ENCODE measurements at places on chromosomes 2 and 18.

GRCh38 chr2:3464401-3465005 lies 54.8 kb downstream of the ADI1 start:
- no peak for DNase-seq

- DNase-seq = no peak
These were observed 74.7 kb upstream of the PPM1B start for GRCh38 chr2:44093970-44094369.

- DNase-seq = peak; percentile 56
These were observed at the start of gene CYBRD1 for GRCh38 chr2:171522052-171522787. Gene CYBRD1, plus strand, starts transcription at chr2:171522474. Its CDS starts 72 bp downstream, at chr2:171522546.

GRCh38 chr18:48735080-48735676 lies 196.3 kb downstream of the CTIF start:
- DNase-seq = peak; percentile 28

- DNase-seq = peak; percentile 31
These were observed 190.8 kb downstream of the ARHGAP28 start for GRCh38 chr18:6920099-6920955.

DNA sequence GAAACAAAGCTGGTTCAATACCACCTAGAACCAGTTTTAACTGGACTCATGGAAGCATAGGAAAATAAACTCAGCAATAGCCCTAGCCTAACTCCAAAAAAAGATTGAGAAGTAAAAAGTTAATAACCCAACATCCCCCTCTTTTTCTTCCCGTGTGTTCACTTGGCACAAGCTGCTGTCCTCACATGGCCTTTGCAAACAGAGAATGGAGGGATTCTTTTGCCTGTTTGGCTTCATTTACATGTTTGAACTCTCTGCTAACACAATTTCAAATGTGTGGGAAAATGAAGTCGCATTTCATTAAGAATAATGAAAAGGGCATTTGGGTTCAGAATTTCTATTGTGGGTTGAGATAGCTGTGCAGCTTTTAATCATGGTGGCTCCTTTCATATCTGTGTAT lies 589.2 kb upstream of the LRRTM1 start:
- no peak for DNase-seq

DNA sequence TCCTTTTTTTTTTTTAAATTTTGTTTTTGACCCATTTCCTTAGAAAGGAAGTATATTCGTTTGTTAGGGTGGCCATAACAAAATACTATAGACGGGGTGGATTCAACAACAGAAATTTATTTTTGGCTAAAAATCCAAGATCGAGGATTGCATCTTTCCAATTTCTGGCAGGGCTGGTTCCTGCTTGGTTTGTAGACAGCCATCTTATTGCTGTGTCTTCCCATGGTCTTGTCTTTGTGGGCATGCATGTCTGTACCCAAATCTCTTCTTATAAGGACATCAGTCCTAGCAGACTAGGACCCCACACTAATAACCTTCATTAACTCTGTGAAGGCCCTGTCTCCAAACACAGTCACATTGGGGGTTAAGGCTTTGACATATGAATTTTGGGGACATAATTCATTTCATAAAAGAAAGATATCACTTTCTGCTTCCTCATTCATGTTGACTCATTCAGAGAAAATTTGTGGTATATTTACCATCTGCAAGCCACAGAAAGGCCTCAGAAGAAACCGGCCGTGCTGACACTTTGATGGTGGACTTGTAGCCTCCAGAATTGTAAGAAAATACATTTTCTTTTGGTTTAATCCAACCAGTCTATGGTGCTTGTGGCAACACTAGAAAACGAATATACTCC lies 262.1 kb downstream of the LPIN1 start:
- DNase-seq = no peak

- no peak for DNase-seq
These were observed 90.9 kb upstream of the SMAD2 start for GRCh38 chr18:48021273-48021914.

- no peak for DNase-seq
These were observed 140.9 kb downstream of the TFCP2L1 start for GRCh38 chr2:121144111-121144510.

DNA sequence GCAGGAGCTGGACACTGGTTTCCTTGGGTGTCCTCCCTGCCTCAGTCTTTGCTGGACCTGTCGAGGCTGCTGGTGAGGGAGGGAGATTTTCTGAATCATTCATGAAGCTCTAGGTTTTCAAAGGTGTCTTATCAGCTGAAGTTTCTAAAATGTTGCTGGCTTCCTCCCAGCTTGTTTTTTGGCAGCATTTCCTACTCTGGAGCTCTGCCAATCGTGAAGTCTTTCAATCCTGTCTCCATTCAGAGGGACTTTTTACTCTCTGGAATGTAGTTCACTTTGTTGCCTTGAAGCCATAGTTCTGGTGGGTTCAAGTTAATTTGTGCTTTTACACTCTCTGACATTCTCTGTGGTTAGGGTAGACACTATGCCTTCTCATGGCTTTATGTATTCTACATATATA lies 23.9 kb downstream of the SNTG2 start:
- no peak for DNase-seq

GRCh38 chr2:191976436-191976835 lies 129.5 kb upstream of the CAVIN2 start:
- no peak for DNase-seq

DNA sequence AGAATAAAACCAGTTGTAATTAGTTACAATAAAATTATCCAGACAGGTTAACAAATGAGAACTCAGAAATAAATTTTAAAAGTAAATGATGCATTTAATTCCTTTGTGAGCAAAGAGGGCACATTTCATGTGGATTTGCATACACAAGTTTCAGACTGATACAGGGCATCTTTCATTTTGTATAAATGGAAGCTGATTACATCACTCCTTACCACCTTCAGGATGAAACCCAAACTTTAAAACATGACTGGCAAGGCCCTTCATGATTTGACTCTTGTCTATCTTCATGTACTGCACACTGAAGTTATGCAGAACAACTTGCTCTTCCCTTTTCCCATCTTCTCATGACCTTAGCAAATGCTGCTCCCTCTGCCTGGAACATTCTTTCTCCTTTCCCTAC lies 26.9 kb downstream of the EFEMP1 start:
- no peak for DNase-seq

DNA sequence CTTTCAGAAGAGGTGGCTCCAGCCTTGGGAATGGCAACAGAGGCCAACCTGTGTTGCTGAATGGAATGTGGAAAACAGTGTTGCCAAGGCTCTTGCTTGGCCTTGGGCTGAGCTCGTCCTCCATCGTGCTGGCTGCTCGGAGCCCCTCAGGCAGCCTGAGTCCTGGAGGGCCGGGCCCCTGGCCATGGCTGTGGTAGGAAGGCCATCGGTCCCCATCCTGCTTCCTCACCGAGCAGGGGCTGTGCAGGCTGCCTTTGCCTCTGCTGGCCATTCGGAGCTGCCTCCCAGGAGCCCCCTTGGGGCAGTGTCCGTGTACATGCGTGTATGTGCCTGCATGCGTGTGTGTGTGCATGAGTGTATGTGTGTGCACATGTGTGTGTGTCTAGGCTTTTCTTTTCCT lies 178.2 kb downstream of the KLHL29 start:
- no peak for DNase-seq

- no peak for DNase-seq
These were observed 70.4 kb upstream of the HDAC4 start for GRCh38 chr2:239471011-239471792.

- no peak for DNase-seq
These were observed 74.3 kb upstream of the TNP1 start for GRCh38 chr2:216934151-216934550.

DNA sequence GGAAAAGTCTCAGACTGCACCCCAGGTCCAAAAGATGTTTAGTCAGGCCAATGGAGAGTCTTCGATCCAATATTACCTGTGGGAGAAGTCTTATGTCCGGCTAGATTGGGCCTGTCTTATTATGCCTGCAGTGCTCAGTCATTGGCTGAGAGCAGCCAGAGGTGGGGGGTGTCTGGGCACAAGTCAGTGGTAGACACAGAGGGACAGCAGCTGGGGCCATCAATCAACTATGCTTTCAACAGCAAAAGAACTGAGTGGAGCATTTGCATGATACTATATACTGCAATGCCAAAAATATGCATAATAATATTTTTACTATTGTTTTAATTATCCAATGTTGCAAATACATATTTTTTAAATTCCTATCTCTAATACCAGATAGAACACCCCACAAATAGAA lies 298.6 kb upstream of the CDH20 start:
- DNase-seq = no peak

GRCh38 chr2:135617501-135618015 lies 86.3 kb downstream of the R3HDM1 start:
- DNase-seq = no peak

Data from GDM1 (cell line).